ENCODE measurements at places on chromosomes 11 and 22.

DNA sequence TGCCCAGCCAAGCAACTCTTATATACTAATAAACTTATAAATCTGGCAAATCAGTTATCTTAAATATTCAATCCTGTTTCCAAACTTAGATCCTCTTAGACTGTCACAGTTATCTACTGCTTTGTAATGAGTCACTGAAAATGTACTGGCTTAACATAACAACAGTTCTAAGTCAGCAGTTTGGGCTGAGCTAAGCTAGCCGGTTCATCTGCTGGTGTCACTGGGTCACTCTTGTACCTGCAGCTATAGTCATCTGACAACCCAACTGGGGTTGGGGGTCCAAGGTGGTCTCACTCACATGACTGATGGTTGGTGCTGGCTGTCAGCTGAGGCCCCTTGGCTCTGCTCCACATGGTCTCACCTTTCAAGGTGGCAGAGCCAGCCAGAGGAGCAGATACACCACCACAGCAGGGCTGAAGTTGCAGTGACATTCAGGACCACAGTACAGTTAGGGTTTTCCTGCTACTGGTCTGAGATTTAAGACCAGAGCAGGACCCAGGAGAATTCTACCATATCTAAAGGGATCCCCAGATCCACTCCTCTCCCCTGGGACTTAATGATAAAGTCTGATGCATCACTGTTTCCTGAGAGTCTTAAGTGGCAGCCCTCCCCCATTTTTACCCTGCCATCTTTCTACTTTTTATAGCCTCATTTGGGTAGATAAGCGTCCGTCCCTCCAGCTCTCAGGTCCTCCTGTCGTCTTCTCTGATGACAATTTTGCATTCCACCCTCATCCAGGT is 7.9 kb upstream of the MACROD1 start:
- no peak for DNase-seq

DNA sequence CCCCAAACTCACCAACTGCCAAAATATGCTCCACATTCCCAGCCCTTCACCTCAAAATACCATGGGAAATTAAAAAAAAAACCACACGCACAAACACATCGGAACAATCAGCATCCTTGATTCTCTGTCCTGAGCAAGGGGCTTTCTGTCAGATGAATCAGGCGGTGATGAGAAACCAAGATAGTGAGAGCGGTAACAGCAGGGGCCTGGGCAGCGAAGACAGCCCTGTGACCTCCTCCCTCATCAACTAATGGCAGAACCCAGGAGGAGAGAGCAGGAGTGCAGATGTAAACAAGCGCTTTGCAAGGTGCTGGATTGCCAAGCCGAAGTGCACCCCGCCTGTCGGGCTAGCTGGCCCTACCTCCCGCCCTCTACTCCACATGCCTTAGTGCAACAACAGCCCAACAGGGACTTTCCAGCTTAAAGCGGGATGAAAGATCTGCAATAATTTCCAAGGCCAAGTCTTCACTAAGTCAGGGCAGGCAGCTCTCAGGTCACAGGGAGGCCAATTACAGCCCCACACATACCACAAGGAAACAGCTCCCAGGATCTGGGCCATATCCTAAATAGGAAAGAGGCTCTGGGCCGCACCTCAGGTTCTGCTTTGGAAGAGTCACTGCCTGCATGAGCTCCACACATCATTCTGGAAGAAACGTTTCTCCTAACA is 72.2 kb upstream of the BID start:
- no peak for DNase-seq

GRCh38 chr11:8066911-8067455 is 14.0 kb upstream of the TUB start:
- DNase-seq: no peak

DNA sequence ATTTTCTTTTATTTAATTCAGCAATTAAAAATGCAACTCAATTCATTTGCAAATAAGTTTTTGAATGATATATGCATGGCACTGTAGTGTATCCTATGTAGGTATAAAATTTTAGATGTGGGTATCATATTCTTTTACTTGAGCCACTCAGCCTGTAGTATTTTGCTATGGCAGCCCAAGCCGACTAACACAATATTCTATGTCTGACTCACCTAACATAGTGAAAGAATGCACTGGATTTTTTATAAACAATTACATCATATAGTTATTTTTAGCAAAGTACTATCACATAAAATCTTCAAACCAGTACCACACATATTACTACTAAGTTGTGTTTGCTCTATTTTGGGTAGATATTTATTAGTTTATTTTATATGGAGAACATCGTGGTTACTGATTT is 21.9 kb upstream of the GRIA4 start:
- DNase-seq: no peak

DNA sequence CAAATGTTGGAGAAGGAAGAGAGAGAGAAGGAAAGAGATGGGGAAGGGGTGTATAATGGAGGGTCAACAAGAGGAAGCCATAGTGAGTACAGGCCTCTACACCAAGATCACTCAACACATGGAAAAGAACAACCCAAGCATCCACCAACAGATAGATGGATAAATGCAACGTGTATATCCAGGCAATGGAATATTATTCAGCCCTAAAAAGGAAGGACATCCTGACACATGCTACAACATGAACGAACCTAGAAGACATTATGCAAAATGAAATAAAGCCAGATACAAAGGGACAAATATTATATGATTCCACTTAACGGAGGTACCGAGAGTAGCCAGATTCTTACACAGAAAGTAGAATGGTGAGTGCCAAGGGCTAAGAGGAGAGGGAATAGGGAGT is 59.3 kb downstream of the NRXN2 start:
- no peak for DNase-seq

GRCh38 chr22:23458663-23459541 is 121.2 kb downstream of the IGLL1 start:
- peak; percentile 89 for DNase-seq

DNA sequence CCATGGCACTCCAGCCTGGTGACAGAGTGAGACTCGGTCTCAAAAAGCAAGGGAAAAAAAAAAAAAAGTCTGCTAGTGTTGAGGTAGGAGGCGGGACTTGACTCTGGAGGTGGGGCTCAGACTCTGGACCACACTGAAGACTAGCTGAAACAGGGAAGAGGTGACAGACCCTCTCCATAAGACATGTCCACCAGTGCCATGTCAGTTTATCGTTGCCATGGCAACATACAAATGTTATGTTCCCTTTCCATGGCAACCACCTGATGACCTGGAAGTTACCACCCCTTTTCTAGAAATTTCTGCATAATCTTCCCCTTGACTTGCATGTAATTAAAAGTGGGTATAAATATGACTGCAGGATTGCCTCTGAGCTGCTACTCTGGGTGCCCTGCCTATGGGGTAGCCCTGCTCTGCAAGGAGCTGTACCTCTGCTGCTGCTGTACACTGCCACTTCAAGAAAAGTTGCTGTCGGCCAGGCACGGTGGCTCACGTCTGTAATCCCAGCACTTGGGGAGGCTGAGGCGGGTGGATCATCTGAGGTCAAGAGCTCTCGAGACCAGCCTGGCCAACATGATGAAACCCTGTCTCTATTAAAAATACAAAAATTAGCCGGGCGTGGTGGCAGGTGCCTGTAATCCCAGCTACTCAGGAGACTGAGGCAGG is 55.1 kb downstream of the KIAA1671 start:
- DNase-seq: no peak

DNA sequence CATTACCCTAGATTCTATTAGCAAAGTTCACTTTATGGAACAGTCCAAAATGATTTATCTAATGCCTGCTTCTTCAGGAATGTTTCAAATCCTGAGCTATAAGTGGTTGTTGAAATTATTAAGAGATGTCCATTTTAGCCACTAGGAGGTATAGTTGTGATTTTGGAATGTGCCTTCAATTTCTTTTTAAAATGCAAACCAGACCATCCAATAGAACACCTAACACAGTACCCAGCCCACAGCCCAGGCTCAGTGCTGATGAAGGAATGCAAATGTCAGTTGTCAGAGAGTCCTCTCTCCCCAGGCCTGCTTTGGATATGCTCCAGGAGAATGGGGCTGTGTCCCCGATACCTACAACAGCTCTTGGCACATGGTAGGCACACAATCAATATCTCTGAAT is 85.8 kb upstream of the E2F8 start:
- no peak for DNase-seq
